LHCN-M2 (cell line): ENCODE measurements at places on chromosomes 2 and 18. TPM values are rescaled to one million over a fixed set of nuclear protein-coding genes. Genes with fewer than 3 reads are reported as not detected.

GRCh38 chr2:18668221-18668620 is 78.9 kb upstream of the NT5C1B start:
- no peak for DNase-seq

GRCh38 chr2:221293949-221294742 is 278.0 kb downstream of the EPHA4 start:
- no peak for DNase-seq

- no peak for DNase-seq
Observed at GRCh38 chr2:86142436-86143257, 36.6 kb downstream of the PTCD3 start.

DNA sequence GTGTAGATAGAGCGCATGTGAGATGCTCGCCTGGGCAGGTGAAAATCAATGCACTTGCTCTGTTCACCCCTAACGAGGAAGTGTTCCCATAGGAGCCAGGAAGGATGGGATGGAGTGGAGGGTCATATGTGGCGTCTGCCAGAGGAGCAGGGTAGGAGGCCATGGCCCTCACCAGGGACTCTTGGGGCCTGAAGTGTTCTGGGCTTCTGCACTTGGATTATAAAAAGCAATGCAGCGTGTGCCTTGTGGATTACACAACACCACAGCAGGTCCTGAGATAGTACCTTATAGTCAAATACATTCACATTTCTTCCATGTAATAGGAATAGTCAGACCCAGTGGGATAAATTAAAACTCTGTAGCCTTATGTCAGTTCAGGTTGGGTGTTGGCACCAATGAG is 100.1 kb downstream of the CABLES1 start:
- DNase-seq: no peak

PSME4 gene
- total RNA-seq: 27.8 and 33.5 TPM in 2 replicates

CKAP2L gene
- total RNA-seq: 23.9 and 33.2 TPM in 2 replicates

TDRD15 gene
- not detected in 2 replicates for total RNA-seq
